ENCODE measurements at places on chromosomes 1 and 21.

- DNase-seq, result no peak
Observed at GRCh38 chr1:111656086-111657017, 36.8 kb downstream of the RAP1A start.

- DNase-seq, result peak; percentile 96
Observed at GRCh38 chr1:110338309-110338885, 780 bp upstream of the RBM15 start.

GRCh38 chr1:107936498-107937481 is 28.2 kb downstream of the VAV3 start:
- no peak for DNase-seq

DNA sequence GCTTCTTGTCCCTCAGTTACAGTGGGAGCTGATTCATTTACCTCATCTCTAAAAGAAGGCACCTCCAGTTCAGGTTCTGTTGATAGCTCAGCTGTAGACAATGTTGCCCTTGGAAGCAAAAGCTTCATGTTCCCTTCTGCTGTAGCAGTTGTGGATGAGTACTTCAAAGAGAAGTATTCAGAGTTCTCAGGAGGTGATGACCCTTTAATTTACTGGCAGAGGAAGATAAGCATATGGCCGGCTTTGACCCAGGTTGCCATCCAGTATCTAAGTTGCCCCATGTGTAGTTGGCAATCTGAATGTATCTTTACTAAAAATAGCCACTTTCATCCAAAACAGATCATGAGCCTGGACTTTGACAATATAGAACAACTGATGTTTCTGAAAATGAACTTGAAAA is 4.5 kb downstream of the ZBED6 start:
- no peak for DNase-seq

DNA sequence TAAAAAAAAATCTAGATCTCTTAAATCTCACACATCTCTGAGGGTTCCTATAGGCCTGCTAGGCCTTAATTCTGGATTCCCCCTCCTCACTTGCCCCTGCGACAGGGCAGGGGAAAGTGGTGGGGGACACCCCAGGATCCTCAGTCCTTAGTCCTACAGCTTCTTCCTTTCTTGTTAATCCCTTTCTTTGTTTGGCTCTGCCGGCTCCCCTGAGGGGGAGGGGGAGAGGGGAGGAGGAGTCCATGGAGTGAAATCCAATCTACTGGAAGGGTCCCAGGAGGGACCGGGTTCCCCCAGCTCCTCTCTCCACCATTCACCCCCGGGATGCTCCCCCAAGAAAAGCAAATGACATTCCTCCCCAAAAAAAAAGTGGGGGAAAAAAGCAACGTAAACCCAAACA is 8.5 kb downstream of the MEX3A start:
- peak; percentile 88 for DNase-seq

GRCh38 chr1:78650114-78650660 is 556 bp downstream of the IFI44 start:
- no peak for DNase-seq

DNA sequence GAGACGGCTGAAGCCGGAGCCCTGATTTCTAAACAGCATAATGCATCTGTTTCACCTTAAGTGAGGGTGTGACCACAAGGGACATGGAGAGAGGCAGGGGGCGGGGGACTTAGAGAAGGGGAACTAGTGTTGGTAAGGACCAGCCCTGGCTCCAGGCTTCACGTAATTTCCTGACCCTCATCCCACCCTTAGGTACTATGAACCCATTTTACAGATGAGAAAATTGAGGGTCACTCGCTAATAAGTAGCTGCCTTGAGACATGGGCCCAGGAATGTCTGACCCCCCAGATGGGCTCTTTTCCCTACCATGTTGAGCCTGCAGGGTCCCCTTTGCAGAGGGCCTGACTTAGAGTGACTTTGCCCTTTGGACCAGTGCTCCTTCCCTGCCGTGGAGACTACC is 4.7 kb downstream of the EPHA8 start:
- DNase-seq, result no peak

- no peak for DNase-seq
Observed at GRCh38 chr1:103489935-103490334, 35.6 kb upstream of the RNPC3 start.

GRCh38 chr1:151495316-151495715 is 15.9 kb upstream of the CGN start:
- DNase-seq, result no peak

- DNase-seq, result peak; percentile 12
Observed at GRCh38 chr1:33821291-33821690, 42.6 kb upstream of the HMGB4 start.

- no peak for DNase-seq
Observed at GRCh38 chr21:15408089-15408488, 321.7 kb upstream of the USP25 start.

DNA sequence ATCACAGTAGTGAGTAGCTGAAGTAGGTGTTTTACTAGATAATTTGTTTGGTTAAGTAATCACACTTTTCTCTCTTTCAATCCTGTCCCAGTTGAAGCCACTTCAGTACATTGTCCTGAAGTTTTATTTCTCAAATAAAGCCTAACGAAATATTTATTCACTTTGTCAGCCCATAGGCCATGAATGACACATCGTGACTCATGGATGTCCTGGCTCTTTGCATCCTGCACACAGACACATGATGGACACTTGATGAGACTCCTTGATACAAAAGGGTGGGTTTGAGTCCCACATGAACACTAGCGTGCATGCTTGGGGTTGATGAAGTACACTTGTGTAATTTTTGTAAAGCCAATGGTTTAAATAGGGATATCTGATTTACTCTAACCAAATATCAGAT is 22.7 kb upstream of the LAMC2 start:
- no peak for DNase-seq

- no peak for DNase-seq
Observed at GRCh38 chr1:184242507-184242943, 144.3 kb upstream of the C1orf21 start.

DNA sequence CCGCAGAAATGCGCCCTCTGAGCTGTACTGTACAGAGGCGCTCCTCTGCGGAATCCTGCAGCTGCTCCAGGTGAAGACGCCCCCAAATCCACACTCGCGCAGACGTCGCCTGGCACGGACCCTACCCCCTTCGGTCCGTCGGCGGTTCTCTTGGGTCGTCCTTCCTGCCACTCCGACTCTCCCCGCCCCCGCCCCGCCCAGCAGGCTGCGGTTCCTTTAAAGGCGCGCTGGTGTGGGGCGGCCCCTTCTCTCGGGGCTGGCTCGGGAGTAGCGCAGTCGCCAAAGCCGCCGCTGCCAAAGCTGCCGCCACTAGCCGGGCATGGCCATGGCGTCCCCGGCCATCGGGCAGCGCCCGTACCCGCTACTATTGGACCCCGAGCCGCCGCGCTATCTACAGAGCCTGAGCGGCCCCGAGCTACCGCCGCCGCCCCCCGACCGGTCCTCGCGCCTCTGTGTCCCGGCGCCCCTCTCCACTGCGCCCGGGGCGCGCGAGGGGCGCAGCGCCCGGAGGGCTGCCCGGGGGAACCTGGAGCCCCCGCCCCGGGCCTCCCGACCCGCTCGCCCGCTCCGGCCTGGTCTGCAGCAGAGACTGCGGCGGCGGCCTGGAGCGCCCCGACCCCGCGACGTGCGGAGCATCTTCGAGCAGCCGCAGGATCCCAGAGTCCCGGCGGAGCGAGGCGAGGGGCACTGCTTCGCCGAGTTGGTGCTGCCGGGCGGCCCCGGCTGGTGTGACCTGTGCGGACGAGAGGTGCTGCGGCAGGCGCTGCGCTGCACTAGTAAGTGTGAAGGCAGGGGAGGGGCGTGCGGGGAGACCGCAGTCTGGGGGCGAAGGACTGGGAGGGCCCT is at the start of gene RASSF5:
Gene RASSF5 (plus strand): TSS at position 248 of the 846 bp plus-strand sequence. CDS start 72 bp downstream, at position 320.
- DNase-seq, result peak; percentile 79

DNA sequence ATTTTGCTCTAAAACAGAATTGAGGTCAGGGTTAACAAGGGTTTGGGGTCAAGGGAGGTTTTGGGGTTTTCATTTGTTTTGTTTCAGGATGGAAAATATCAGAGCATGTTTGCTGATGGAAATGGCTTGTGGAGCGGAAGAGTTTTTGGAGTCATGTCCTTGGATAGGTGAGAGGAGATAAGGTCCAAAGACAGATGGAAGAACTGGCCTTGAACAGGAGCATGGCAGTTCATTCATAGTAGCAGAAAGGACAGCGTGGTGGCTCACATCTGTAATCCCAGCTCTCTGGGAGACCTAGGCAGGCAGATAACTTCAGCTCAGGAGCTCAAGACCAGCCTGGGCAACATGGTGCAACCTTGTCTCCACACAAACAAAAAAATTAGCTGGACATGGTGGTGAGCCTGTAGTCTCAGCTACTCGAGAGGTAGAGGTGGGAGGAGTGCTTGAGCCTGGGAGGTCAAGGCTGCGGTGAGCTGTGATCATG is 65.1 kb downstream of the MAB21L3 start:
- DNase-seq, result no peak

- no peak for DNase-seq
Observed at GRCh38 chr1:100358210-100358609, 5.9 kb downstream of the CDC14A start.

DNA sequence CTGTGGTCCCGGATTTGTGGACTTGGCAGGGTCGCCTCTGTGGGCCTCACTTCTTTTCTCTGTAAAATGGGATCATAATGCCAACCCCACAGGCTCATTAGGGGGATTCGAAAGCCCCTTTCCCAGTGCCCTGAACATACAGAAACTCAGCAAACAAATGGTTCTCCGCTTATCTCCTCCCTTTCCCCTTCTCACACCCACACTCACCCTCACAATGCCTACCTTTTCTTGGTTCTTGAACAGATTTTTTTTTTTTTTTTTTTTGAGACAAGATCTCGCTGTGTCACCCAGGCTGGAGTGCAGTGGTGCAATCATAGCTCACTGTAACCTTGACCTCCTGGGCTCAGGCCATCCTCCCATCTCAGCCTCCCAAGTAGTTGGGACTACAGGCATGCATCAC is 175.7 kb downstream of the KAZN start:
- no peak for DNase-seq

- no peak for DNase-seq
Observed at GRCh38 chr1:160866001-160866694, 3.5 kb upstream of the CD244 start.

GRCh38 chr1:19688041-19688842 is 23.6 kb downstream of the HTR6 start:
- no peak for DNase-seq

DNA sequence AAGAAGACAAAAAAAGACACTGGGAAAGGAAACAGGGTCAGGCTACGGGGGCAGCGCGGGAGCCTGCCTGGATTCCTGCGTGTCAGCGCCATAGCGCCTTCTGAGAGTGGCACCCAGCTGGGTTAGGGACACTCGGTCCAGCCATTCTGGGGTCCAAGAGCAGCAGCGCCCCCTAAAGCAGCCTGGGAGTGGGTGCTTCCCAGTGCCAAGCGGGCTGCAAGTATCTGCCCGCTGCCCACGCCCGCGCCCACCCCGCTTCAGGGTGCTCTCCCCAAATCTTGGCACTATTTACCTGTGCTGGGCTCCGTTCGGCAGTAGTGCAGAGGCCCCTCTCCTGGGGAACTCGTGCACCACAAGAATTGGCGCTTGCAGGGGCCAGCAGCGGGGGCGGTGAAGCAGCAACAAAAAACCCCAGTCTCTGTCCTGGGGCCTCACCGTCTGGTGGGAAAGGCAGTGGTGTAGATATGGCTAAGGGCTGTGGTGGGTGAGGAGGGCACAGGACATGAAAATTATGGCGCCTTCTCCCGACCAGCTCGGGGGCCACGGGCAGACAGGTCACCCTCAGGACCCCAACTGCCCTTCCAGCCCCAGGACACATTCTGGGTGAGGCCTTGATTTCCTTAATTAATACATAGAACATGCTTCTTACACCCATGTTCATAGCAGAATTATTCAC is 24.1 kb upstream of the LBR start:
- no peak for DNase-seq

DNA sequence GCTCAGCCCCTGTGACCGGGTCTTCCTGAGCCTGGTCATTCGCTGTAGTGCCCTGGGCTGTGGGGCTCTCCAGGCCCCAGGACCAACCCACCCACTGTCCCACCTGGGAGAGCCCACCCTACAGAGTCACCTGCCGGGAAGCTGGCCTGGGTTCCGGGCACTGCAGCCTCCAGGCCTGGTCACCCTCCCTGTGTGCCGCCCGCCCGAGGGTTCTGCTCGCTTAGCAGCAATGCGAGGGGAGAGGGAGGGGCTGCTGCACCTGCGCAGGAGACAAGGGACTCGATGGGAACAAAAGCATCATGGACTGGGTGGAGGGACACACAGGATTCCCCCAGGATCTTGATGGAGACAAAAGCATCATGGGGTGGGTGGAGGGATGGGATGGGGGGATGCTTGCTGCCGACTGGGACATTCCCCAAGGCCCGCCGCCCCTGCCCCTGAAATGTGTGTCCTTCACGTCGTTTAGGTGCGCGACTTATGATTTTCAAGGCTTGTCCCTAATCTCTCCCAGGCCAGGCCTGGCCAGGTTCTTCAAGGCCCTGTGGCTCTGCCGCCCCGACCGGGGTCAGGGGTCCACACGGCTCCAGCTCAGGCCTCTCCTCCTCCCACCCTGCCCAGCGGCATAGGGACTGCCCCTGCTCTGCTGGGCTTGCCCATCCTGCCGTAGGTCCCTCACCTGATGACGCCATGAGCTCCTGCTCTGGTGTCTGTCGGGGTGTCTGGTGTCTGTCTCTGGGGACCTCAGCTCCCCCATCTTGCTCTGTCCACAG is 1.7 kb downstream of the KRTAP10-8 start:
- no peak for DNase-seq

DNA sequence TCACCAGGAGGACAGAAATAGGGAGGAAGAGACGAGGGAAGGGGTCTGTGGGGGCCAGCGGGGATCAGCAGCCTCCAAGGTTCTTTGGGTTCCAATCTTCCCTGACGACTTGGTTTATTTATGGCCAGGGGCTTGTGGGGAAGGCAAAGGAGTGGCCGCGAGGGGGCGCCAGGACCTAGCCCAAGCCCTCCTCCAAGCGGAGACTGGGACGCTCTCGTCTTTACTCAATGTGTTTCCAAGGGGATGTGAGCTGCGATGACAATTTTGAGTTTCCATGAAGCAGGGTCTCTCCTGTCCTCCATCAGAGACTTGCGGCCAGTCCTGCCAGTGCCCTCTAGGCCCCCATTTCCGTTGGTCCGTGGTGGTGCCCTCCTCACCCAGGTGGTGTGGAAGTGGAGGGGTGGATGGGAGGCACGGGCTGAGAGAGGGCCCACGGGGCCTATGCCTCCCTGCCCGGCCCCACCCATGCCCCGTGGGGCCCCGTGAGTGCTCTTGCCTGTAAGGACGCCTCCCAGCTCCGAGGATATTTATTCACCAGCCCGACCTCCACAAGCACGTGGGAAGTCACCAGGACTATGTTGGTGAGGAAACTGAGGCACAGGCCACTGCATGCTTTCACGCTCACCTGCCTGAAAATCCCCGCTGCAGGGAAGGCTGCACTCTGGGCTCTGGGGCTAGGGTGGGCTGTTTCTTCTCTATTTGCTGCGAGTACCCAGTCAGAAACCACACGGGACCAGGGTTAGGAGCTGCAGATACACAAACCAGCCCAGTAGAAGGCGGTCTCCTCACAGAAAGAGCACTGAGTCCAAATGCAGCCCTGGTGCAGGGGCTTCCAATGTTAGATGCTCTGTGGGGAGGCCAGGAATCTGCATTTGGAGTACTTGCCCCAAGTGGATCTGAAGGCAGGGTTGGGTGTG is 26.5 kb downstream of the DMRTB1 start:
- DNase-seq, result peak; percentile 91

- DNase-seq, result no peak
Observed at GRCh38 chr1:25137106-25137505, 95.2 kb downstream of the SYF2 start.

GRCh38 chr1:79196211-79196610 is 189.7 kb upstream of the ADGRL4 start:
- DNase-seq, result no peak
